ENCODE measurements at places on chromosomes 5 and 9.

GRCh38 chr5:169871826-169872490 lies 108.3 kb downstream of the INSYN2B start:
- no peak for DNase-seq

DNA sequence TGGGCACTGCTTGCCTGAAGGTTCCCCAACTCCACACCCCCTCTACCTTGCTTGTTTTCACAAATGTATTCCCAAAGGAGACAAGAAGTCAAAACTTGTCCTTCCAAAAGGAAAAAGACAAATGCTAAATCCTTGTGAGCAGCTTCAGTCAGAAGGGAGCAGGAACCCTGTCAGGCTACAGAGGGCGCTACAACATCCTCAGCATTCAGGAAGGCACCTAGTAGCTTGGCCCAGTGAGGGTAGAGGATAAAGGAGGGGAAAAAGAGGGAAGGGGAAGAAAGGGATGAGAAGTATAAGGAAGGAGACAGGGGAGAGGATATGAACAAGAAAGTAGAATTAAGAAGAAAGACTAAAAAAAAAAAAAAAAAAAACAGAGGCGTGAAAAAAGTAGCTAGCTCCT lies 97.5 kb downstream of the MLLT3 start:
- no peak for DNase-seq

DNA sequence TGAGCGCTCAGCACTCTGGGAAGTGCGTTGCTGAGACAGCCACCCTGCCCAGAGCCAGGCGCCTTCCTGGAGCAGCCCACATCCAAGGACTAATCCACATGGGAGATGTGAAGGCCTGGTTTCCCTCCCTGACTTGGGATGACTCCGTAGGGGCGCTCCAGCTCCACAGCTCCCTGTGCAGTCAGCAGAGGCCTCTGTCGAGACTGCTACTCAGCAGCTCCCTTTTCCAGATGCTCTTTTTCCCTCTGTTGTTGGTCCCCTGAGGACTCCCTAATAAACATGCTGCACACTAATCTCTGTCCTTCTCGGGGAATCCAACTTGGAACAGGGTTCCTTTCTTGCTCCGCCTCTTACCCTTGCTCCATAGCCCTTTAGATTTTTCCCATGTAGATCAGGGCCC lies 237.3 kb downstream of the ZSWIM6 start:
- DNase-seq: no peak

GRCh38 chr9:101498323-101498722 lies 35.3 kb upstream of the RNF20 start:
- no peak for DNase-seq

GRCh38 chr5:135162661-135163265 lies 128.7 kb upstream of the PITX1 start:
- no peak for DNase-seq

GRCh38 chr9:21889673-21890072 lies 87.2 kb downstream of the MTAP start:
- no peak for DNase-seq

DNA sequence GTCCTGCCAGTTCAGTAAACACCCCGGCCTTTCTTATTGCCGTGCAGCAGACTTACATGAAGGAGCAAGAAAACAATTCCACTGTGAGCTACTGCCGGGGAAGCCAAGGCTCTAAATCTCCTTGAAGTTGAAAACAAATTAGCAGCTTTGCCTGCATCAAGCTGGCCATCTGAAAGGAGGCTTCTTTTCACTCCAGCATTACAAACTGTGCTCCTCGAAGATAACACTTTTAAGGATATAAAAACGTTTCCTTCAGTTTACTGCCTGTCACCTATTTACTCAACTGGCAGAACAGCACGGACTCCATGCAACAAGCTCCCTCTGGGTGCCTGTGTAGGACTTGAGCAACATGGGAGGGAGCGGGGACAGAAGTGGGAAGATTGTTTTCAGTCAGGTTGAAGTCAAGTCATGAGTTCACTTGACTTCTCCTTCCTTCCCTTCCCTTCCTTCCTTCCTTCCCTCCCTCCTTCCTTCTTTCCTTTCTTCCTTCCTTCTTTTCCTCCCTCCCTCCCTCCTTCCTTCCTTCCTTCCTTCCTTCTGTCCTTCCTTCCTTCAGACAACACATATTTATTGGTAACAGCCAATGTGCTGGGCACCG lies 67.4 kb downstream of the ZNF608 start:
- DNase-seq: no peak
